Nucleus accumbens (tissue), 56 donors: ENCODE measurements at places on chromosomes 16 and 17.

DNA sequence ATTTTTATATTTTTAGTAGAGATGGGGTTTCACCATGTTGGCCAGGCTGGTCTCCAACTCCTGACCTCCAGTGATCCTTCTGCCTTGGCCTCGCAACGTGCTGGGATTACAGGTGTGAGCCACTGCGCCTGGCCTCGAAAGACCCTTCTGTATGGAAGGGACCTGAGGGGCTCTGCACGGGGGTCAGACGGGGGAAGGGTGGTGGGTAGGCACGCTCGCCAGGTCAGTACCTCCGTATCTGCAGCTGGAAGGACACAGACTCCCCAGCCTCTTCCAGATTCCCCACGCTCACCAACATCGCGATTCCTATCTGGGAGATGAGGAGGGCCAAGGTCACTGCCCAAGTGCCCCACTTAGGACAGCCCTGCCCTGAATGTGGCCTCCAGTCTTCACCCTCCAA, 12.7 kb downstream of the ITGA2B start:
- DNase-seq: no peak

DNA sequence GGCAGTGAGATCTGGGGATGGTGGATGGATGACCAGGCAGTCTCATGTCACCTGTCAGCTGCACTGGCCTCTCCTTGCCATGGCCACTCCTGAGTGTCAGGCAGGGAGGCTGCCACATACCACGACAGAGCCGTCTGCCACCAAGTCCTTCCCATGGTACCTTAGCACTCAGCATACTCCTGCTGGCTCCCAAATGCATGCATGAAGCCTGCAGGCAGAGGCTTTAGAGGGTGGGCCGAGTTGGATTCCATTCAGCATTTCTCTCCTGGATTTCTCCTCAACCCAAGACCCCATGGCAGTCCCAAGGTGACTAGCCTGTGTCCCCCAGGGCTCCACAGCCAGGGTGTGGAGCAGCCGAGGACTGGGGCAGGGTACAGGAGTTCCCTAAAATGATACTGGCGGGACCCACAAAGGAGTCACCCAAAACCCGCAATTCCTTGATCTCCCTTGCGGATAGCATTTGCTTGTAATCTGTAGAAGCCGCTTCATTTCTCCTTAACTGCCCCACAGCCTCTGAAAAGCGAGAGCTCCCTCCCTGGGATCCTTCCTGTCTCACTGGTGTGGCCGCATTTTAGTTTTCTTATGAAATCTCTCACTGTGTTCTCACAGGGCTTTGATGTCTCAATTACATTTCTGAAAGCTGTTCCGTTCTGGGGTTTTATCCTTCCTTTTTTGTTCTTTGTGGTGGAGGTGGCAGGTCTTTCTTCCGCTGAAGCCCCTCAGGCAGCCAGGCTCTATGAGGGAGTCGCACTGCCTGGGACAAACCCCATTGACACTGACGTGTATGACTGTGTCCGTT, 141.4 kb downstream of the SOCS1 start:
- DNase-seq: no peak

- DNase-seq: no peak
Measured at GRCh38 chr16:8346294-8346693, 244.0 kb downstream of the TMEM114 start.

DNA sequence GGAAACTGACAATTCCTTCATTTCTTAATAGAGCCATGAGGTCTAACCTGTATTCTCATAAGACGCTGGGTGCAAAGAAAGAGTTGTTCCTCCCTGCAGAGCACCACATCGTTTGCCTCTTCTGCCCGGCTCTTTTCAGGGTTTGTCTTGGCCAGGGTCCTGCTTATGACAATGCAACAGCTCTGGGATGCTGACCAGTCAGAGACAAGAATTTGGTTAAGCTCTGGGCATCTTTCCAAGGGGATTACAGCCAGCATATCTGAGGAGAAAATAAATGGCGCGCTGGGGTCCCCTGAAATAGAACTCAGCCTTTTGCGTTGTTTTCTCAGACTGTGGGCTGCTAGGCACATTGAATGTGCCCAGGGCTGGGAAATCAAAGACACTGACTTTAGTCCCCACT, 128.6 kb downstream of the SHISA6 start:
- no peak for DNase-seq

DNA sequence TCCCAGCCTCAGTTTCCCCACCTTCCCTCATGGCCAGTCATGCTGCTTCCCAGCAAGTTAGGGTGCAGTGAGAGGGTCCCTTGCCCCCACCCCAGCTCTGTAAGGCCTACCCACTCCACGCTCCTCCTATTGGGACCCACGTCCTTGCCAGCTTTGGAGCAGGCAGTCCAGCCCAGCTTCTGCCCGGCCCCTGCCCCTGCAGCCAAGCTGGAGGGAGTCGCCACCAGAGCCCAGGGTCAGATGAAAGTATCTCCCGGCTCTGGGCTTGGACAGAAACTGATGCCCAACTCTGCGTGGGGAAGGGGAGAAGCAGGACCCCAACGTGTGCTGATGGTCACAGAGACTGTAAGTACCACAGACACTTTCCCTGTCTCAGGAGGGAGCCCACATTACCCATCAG, 32.6 kb downstream of the SDK2 start:
- no peak for DNase-seq

GRCh38 chr16:7765079-7765550, 432.5 kb downstream of the RBFOX1 start:
- DNase-seq: no peak

DNA sequence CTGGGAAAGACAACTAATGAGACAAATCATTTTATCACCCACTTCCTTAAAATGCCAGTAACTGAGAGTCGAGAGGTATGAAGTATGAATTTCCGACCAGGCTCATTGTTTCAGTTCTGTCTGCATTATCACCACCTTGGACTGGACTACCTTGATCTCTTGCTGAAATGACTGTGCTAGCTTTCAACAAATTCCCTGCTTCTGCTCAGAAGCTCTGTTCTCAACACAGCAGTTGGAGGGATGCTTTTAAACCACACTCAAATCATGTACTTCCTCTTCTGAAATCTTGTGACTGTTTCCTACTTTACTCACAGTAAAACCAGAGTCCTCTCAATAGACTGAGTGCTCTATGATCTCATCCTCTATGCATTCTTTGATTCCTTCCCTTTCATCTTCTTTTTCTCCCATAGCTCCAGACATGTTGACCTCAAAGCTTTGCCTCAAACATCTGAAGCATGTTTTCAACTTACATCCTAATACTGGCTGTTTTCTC, 195.8 kb downstream of the KCNJ2 start:
- no peak for DNase-seq

- DNase-seq: no peak
Measured at GRCh38 chr16:70724146-70725023, 38.5 kb upstream of the MTSS2 start.

GRCh38 chr16:89484923-89485679, 5.3 kb downstream of the ANKRD11 start:
- no peak for DNase-seq

DNA sequence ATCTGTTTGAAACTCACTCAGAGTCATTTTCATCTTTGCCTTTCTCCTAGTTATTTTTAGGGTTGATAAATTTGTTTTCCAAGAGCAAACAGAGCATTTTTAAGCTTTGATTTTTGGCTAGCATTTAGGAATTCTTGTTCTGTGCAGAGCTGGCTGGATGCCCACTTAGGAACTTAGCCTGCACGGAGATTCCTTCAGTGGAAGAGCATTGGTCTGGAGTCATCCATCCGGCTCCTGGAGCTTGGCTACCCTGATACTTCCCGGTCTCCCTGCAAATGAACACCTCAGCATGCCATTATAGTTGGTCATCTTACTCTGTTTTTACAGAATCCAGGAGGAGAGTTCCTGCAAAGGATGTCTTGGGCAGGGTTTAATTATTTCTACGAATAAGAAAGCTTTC, 57.1 kb downstream of the SPECC1 start:
- no peak for DNase-seq
